Activated T-cell treated with anti-CD3 and anti-CD28 coated beads, Interleukin-2, amount 50 U/mL, for 1 hour (primary cell): ENCODE measurements at places on chromosomes 4 and X.
A peak's percentile ranks its signal among the peaks of the same experiment; 100 is the strongest.

- DNase-seq = no peak
These were observed 65.6 kb downstream of the ASB9 start for GRCh38 chrX:15204130-15204751.

- peak; percentile 18 for DNase-seq
These were observed 791 bp downstream of the GUCY1B1 start for GRCh38 chr4:155759372-155760252.

DNA sequence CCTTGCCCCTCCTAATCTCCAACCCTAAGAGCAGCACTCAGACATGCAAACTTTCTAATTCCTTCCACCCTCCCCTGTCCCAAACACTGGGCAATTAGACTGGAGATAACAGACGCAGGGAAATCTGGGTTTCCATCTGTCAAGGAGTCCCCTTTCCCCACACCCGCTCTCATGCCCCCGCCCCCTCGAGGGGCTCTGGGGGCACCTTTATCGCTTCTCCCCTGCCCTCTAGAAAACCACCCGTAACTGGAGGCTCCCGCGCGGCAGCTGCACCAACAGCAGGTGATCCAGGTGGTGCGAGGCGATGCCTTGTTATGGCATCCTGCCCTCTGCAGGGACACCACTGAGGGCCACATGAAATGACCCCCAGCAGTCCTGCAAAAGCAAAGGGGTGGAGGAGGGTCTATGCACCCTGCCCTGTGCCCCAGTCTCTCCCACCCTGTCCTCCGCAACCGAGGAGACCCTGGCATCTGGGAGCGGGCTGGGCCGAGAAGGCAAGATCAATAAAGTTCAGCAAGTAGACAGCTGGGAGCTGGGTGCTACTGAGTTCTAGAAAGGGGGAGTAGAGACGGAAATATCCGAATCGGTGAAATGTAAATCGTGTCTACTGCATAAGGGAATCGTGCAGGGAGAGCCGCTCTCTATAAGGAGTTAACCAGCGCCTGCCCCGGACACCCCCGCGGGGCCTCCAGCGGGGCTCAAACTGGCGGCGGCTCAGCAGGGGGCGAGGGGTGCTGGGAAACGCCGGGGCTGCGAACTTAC, 1.6 kb downstream of the KCTD8 start:
- no peak for DNase-seq

GRCh38 chr4:15144249-15144966, 142.1 kb downstream of the CPEB2 start:
- no peak for DNase-seq

GRCh38 chr4:37699868-37700481, 13.8 kb upstream of the RELL1 start:
- DNase-seq = no peak
